ENCODE measurements at places on chromosomes 3 and 15.

GRCh38 chr3:194683380-194683779 is 2.3 kb upstream of the FAM43A start:
- DNase-seq = no peak

DNA sequence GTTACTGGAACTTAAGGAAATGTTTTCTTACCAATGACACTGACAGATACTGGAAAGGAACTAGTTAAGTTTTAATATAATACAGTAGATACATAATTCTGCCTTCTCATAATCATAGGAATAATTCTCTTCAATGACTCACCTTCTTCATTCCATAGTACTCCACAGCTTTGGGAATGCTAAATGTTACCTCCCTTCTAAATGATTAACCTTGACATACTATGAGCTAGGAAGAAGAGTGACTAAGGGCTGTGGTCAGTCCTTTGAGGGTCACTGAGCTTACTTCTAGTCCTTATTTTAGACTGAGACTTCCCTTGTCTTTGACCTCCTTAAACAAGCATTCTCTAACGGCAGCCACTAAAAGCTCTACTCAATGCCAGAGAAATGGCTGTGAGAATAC is 69.6 kb upstream of the PPIB start:
- no peak for DNase-seq

DNA sequence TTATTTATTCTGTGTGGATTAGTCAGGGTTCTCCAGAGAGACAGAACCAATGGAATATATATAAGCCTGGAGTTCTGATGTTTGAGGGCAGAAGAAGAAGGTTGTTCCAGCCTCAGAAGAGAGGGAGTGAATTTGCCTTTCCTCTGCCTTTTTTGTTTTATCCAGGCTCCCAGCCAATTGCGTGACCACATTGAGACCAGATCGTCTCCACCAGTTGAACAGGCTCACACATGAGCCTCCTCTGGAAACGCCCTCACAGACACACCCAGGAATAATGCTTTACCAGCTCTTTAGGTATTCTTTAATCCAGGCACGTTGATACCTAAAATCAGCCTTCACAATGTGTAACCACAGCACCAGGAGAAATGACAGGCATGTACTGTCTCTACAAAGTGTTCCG is 923.1 kb downstream of the TBL1XR1 start:
- no peak for DNase-seq

GRCh38 chr15:75639709-75640482 is at the start of gene IMP3:
TSS of gene IMP3 (minus strand) at chr15:75640224. CDS start at chr15:75640168, 56 bp downstream.
- DNase-seq = peak; percentile 93

DNA sequence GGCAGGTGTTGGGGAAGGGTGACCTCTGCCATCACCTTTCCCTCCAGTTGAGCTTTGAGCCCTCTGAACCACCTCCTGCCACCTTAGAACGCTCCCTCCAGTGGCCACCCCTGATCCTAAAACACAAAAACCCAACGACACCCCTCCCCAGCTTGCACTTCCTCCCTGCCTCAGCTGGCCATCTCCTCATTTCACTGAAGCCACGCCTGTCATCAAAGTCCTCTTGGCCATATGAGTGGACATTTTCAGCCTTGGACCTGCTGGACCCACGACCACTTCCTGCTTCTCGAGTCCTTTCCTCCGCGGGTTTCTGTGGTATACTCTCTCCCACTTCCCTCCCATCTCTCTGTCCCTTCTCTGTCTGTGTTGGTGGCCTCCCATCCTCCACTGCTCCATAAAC is 48.5 kb upstream of the NR2C2 start:
- no peak for DNase-seq

GRCh38 chr15:53758412-53758811 is 1.1 kb downstream of the WDR72 start:
- DNase-seq = no peak

DNA sequence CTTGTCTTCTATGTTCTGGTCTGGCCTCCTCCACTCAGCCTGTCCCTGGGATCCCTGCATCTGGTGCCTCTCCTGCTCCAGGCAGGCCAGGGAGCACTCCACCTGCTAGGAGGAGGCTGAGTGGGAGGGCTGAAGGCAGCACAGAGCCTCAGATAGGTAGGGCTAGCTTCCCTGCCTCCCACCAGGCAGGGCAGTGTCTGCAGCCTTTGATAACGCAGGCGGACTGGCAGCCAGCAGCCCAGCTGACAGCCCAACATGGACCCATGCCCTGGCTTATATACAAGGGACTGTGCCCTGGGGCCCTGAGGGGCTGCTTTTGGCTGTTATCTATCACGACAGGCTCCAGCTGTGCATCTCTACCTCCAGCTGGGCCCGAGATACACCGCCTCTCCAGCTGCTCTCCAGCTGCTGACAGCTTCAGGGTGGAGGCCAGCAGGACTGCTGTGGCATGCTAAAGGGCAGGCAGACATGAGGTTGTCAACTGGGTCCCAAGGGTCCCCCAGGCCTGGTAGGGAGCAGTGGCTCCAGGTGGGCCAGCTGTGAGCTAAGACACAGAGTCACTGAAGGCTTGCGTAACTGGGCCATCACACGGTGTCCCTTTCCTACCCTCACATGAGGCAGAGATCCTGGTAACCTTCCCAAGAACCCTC is 5.2 kb upstream of the CLK3 start:
- no peak for DNase-seq

Measured in iPS DF 19.7 (cell line).